ENCODE measurements at places on chromosomes 1 and 21.

DNA sequence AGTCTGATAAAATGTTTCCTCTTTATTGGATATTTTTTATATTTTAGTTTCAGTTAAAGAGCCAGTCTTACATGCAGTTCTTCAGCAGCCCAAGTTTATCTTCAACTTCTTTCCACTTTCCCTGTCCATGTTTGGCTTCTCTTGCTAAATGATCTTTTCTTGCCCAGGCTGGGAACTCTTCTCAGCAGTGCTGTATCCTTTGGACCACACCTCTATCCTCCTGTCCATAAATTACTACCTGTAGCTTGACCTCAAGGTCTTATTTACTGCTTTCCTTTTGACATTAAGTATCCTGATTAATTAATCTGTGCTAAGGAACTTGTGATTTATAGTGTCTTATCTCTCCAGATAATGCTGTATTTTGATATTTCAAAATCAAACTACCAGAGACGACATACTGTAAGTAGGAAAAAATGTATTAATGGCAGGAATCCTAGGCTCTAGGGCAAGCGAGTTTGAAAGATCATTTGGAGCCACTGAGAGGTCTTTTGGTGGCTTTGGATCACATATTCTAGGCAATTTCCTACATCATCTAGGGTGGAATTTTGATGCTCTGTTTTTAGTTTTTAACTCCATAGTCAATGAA is 20.5 kb upstream of the PDC start:
- DNase-seq = no peak

DNA sequence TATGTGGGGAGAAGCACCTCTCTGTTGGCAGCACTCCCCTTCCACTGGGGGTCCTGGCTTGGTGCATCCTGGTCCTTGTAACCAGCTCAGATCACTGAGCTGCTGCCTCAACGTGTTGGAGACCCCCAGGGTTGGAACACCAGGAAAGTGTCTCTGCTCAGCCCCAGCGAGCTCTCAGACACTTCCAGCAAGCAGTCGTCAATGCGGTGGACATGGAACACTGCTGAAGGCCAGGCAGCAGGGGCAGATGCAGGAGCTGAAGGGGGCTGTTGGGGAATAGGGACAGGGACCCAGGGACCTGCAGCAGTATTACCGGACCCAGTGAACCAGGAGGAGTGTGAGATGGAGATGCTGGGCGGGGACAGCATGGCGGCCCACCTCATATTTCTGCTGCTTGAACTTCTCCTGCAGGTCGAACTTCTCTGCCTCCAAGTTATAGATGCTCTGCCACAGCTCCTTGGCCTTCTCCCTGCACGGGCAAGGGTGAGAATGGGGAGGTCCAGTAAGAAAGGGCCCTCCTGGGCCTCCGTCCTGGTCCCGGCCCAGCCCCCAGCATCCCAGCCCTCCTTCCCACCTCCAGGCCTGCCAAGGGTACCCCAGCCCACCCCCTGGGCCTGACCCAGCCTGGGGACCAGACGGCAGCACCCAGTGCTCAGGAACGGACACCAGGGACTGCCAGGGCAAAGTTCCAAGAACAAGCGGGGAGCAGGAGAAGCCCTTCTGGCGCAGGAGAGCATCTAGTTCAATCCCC is 16.4 kb downstream of the TNNT2 start:
- no peak for DNase-seq

- no peak for DNase-seq
Observed at GRCh38 chr1:156903328-156904091, 10.0 kb downstream of the PEAR1 start.

GRCh38 chr1:84687714-84688462 is 2.4 kb downstream of the SSX2IP start:
- DNase-seq = peak; percentile 19

DNA sequence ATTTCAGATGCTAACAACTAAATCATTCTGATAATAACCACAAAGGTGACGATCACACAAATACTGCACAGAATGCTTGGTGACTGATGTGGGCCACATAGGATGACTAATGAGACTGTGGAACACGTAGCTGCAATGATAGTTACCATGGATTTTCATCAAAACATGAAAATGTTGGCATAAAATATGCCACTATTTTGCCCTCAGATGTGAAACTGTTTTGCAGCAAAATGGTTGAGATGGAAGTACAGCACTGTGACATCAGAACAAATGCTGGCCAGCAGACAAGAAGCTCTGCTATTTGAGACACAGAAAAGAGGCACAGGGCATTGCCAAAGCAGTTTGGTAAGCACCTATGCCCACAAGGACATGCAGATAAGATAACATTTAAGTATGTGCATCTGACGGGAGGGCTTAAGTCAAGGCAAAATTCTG is 83.8 kb downstream of the NIBAN1 start:
- DNase-seq = no peak

DNA sequence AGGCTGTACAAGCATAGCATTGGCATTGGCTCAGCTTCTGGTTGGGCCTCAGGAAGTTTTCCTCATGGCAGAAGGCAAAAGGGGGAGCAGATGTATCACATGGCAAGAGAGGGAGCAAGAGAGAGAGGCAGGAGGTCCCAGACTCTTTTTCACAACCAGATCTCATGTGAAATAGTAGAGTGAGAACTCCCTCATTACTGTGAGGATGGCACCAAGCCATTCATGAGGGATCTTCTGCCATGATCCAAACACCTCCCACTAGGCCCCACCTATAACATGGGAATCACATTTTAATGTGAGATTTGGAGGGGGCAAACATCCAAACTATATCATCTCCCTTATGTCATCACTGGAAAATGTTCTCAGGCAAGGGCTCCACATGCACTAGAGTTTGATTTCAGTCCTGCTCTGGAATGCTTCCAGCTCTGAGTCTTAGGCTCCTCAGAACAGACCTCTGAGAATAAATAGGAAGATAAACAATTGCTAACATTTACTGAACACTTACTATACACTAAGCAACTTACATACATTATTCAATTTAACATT is 39.4 kb upstream of the VTCN1 start:
- DNase-seq = no peak

DNA sequence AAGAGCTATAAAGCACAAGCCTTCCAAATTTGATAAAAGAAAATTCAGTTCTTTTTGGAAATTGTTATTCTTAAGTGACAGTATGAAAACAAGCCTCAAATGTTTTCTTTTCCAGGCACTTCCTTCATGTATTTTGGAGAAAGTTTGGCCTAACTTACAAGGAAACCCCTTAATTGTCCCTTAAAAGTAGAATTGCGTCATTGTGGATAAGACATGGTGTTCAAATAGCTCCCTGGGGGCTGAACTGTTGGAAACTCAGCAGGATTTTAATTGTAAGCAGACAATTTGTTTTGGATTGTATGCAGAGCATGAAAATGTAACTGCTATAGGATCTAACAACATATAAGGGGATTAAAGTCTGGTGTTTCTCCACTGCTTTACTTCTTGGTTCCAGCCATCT is 35.4 kb upstream of the FGGY start:
- DNase-seq = no peak

GRCh38 chr1:29969576-29969975 is 733.3 kb downstream of the PTPRU start:
- DNase-seq = no peak

GRCh38 chr1:153357853-153358690 is at the start of gene S100A9:
Gene S100A9, plus strand, starts transcription at chr1:153357854. Its CDS starts 430 bp downstream, at chr1:153358284.
- DNase-seq = no peak

GRCh38 chr1:44801491-44802305 is 1.5 kb downstream of the PLK3 start:
- no peak for DNase-seq

DNA sequence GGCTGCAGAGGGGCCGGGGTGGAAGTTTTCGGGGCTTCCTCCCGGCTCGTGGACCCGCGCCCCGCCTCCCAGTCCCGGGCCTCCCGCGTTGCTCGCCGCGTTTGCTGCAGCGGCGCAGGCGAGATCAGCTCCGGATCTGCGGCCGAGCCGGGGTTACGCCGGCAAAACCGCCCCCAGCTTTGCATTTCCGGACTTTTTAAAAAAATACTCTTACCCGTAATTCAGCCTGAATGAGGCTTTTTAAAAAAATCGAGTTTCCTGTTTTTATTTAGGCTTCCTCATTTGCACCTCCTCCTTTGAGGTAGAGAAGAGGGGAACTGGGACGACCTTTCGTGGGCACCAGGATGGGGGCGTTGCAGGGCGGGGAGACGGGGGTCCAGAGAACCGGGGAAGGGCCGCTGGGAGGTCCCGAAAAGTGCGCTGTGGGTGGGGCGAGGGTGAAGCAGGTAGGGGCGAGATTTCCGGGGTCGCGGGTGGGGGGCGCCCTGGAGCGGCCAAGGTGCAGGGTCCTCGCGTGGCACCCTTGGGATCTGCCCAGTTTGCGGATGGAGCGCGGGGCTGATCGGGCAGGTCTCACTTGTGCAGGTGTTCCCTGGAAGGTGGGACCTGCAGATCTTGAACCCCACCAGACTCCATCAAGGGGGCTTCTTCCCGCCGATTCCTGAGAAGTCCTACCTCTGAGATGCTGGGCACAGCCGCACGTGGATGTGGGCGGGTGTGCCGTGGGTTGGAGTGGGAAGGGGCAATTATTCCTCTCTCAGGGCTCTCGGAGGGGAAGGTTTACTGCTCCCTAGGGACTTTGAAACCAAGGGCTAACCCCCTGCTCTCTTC is 1.1 kb downstream of the PIK3CD start:
- DNase-seq = peak; percentile 80

GRCh38 chr1:92909321-92909720 is 51.9 kb downstream of the DIPK1A start:
- no peak for DNase-seq

DNA sequence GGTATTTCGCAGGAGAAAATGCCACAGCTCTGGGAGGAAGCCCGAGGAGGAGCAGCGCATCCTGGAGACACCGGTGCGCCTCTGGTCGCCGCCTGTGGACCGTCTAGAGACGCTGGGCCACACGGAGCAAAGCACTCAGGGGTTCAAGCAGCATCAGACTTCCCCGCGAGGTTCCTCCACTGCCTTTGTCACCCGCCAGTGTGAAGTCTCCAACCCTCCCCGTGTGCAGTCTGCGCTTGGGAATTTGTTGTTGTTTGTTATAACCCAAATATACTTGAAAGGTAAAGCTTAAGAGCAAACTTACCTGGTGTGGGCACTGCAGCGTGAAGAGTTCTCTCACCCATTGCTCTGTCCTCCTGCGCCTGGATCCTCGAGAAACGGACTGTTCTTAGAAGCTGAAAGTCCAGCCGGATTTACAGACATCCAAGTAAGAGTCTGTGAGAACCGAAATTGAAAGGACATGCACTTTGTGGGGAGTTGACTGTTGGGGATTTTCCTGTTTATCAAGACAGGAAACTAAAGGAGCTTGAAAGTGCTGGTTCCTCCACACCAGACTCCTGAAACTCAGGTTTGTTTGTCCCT is at the start of gene GBP4:
GBP4 (minus strand) TSS at position 452 of the 582 bp plus-strand sequence; CDS start at position 344, 108 bp downstream.
- DNase-seq = no peak

DNA sequence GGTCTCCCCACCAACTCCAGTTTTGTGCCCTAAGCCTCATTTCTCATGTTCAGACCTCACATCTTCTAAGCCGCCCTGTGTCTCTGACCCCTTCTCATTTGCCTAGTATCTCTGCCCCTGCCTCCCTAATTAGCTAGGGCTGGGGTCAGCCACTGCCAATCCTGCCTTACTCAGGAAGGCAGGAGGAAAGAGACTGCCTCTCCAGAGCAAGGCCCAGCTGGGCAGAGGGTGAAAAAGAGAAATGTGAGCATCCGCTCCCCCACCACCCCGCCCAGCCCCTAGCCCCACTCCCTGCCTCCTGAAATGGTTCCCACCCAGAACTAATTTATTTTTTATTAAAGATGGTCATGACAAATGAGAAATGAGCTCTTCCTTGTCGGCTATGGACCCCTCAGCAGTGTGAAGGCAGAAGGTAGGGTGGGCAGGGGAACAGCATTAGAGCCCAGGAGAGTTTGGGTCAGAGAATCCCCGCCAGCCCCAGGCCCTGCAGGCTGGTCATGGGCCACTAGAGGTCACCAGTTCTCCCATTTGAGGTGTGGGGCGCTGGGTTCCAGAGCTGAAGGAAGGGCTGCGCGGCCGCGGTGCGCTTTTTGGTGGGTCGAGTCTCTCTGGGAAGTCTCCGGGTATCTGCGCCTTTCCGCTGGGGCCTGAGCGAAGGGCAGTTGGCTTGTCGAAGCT is 11.5 kb downstream of the ADAMTSL4 start:
- DNase-seq = peak; percentile 93

- DNase-seq = no peak
Observed at GRCh38 chr1:90704817-90705216, 12.3 kb downstream of the BARHL2 start.

GRCh38 chr1:186865857-186866256 is 37.1 kb downstream of the PLA2G4A start:
- DNase-seq = no peak

GRCh38 chr1:171263901-171264300 is 15.6 kb downstream of the FMO1 start:
- no peak for DNase-seq

- DNase-seq = no peak
Observed at GRCh38 chr1:206895325-206895724, 1.9 kb upstream of the IL24 start.

DNA sequence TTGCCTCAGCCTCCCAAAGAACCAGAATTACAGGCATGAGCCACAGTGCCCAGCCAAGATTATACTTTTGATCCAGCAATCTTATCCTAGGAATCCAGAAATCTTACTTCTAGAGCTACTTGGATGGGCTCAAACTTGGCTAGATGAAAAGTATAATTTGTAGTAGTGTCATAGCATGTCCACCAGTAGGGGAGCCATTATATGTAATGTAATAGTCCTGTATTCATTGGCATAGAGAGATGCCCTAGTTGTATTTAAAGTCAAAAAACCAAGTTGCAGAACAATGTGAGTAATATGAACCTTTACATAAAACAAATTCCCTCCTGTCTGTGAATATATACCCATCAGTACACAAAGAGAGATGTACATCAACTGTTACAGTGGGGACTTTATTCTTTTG is 83.9 kb downstream of the NOS1AP start:
- no peak for DNase-seq

Data from OCI-LY7 (cell line).